Kidney glomerular epithelial cell (primary cell): ENCODE measurements at places on chromosomes 12 and 14.

DNA sequence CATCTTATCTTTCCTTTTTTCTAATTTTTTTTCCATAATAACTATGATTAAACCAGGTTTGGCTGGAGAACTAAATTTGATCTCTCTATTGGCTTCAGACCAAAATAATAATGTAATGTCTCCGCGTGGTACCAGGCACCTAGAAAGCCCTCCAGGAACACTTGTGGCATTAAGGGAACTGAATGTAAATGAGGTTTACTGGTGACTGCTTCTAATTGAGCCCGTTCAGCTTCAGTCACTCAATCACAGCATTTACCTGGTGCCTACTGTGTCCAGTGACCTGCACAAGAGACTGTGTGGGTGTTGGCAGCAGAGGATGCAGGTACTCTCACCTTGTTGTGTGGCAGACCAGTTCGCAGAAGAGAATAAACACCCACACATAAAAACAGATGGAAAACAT lies 302.5 kb downstream of the DPF3 start:
- DNase-seq = no peak

DNA sequence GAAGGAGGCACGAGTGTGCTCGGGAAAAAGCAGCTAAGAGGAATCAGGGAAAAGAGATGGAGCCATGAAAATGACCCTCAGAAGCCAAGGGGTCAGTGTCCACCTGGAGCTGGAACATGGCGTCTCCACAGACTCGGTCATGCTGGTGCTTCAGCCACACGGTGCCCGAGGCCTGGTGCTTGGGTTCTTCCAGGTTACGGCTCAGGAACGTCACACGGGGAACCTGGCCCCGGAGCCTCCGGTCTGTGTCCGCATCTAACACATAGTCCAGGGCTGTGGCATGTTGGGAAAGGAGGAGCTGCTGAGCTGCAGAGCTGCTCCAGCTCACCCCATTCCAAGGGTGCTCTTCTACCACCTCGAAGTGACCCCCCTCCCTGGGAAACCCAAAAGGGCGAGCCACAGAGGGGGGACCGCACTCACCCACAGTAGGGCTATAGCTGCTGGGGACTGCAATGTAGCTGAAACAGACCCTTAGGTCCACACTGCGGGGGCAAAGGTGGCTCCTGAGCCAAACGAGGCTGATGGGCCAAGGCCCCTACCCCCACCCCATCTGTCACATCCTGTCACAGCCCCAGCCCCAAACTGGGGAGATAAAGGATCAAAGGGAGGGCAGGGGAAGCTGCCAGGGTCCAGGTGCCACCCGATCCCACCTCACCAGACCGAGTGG lies 10.8 kb downstream of the ITGA7 start:
- DNase-seq = no peak

GRCh38 chr12:11785712-11786111 lies 136.2 kb downstream of the ETV6 start:
- DNase-seq = no peak

DNA sequence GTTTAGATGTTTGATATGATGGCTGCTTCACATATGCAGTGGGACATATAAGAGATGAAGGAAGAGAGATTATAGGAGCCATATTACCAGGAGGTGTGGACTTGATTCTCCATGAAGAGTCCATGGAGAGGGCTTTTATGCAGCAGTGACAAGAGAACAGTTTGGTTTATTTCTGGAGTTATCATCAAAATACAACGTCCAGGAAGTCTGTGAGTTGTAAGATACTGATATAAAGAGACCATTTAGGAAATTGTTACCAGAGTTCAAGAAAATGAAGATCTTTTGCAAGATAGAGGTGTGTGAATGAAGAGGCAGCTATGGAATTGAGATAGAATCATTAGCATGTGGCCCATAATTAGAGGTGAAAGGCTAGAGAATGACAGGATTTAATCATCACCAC lies 431.7 kb downstream of the NPAS3 start:
- DNase-seq = no peak

DNA sequence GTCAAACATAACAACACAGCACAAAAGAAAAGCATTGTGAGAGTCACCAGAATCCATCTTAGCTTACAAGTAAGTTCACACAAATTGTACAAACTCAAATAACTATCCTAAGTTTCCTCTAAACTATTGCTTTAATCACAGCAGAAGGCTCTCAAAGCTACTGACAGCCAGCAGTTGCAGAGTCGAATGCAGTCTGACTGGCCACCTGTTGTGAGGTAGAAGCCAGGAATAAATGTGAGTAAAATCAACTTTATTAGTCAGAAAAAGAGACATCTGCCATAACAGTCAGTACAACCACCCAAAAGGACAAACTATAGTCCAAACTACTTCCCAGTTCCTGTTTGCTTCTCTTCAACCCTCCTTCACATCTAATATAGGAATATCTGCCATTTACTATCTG lies 231.7 kb upstream of the USP15 start:
- DNase-seq = no peak

DNA sequence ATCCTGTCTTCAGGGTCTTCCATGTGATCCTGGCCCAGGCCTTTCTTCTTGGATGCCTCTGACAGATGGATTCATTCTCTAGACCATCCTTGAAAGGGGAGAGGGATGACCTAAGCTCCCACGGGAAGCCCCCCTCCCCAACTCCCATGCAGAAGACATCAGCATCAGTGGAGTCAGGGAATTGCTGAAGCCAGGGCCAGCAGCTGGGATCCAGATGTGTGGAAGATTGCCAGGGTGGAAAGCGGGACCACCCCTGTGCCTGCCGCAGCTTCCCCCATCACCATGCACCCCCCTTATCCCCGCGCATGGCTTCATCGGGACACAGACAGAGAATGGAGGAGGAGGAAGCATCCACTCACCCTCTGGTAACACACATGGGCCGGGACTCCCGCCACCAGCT lies 183.6 kb upstream of the PRMT8 start:
- no peak for DNase-seq

DNA sequence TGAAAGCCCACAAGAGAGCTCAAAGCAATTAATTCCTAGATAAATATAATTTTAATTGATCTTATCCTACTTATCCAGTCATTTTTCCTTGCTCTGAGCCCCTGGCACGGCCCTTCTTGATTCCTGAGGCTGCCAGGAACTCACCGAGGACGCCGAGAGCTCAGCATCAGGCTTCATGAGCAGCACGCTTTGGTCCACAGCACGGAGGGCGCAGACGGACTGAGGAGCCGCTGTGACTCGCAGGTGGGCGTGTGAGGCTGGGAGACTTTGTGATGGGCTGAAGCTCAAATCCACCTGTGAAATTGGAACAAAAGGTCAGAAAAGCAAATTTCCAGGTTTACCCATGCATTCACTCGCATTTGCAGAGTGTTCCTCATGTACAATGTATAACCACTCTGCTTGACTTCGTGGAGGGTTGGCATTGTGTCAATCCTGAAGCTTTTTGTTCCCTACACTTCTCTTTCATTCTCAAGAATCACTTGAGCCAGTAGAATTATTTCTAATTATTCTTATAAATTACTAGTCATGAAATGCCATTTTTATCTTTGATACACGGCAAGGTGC lies 17.2 kb downstream of the A2M start:
- no peak for DNase-seq

GRCh38 chr12:107736914-107737313 lies 24.0 kb downstream of the PRDM4 start:
- no peak for DNase-seq

- no peak for DNase-seq
Observed at GRCh38 chr12:47378222-47378582, 298.4 kb upstream of the AMIGO2 start.

DNA sequence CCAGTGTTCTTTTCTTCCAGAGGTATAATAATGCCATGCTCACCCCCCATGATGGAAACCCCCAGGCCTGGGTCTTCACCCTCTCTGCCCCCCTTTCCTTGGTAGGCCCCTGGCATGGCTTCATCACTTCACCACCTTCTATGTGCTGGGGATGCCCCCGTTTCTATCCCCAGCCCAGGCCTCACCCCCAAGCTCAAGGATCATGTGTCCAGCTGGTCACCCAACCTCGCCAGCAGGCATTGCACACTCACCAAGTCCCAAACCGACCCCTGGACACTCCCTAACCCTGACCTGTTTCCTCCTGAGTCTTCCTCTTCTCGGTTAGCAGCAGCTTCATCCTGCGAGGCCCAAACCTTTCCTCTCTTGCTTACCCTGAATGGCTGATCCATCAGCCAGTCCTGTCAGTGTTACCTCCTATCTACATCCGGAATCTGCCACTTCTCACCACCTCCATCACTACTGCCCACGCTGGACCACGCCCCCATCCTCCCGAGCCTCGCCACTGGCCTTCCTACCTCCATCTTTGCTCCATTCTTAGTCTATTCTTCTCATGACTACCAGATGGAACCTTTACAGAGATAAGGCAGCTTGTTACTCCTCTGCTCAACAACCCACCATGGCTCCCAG lies 69.0 kb downstream of the MVK start:
- no peak for DNase-seq

DNA sequence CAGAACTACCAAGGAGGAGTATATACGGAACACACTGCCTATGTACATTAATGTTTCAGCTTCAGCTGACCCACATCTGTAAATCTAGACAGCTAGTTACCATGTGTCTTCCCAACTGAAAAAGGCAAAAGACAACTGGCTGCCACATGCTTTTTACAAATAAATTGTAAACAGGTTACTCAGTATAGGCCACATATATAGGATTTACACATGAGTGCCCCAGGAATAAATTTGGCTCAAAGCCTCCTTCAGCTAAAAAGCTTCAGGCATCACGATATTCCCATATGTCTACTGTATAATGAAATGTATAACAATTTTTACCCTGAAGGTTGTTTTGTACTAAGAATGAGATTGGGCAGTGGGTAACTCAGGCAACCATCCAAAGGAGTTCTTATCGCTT lies 175.9 kb upstream of the BMP4 start:
- DNase-seq = no peak

- DNase-seq = no peak
Observed at GRCh38 chr14:91207008-91207407, 37.5 kb downstream of the GPR68 start.

DNA sequence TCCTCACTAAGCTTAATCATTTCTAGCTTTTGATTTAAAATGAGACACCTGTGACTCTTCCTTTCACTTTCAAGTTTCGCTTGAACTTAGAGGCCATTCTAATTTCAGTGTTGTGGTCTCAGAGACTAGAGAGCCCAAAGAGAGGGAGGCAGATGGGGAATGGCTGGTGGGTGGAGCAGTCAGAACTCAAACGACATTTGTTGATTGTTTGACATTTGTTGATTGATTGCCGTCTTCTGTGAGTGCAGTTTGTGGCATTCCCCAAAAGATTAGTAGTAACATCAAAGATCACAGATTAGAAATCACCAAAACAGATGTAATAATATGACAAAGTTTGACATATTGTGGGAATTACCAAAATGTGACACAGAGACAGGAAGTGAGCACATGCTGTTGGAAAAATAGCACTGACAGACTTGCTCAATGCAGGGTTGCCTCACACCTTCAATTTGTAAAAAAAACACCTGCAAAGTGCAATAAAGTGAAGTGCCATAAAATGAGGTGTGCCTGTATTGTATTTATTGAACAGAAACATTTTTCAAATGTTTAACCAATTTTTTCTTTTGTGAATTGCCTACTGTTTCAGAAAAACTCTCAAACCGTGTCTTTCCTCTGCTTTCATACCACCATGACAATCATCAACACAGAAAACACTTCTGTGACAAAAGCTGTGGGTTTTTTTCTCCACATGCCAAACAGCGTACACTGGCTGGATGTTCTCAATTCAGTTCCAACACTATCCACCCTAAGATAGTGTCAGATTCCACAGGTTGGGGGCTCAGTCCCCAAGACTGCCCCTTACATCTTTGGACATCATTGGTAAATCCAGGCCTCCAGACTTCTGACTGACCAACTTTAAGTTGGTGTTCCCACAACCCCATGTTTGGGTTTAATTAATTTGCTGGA lies 376.3 kb upstream of the RGS6 start:
- peak; percentile 8 for DNase-seq

- peak; percentile 57 for DNase-seq
Observed at GRCh38 chr12:124545508-124546418, 21.6 kb downstream of the NCOR2 start.

DNA sequence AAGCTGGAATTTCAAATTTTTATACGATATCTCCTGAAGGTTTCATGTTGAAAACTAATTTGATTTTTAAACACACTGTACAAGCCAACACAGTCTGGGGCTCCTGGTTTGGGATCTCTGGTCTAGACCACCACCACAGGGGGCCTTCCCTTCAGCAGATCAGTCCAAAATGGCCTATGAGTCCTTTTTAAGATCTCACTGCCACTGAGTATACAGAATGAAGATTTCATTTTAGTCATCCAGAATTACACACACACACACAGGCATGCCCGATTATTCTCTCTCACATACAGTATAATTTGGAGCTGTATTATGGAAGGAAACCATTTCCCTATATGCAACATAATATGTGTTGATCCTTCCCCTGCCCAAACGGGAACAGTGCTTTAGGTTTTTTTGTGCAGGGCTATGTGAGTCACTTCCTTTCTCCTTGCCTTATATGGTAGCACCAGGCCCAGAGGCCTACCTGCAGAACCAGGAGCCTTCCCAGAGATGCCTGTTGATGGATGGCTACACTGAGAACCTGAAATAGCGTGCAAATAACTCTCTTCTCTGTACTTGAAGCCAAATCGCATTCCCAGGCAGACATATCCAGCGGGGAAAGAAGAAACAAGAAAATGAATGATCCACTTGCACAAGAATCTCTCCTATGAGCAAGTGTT lies 28.1 kb upstream of the WNK1 start:
- no peak for DNase-seq

DNA sequence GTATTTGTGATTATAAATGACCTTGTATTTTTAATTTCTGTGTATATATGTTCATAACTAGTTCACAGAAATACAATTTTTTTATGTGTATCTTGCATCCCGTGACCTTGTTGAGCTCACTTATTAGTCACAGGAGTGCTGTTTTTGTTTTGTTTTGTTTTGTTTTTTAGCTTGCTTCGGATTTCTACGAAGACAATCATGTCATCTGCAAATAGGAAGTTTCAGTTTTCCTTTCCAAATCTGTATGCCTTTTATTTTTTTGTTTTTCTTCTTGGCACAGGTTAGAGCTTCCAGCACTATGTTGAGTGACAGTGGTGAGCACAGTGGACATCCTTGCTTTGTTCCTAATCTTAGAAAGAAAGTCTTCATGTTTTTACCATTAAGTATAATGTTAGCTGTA lies 229.2 kb upstream of the GARIN6 start:
- no peak for DNase-seq

- DNase-seq = no peak
Observed at GRCh38 chr14:66085665-66086064, 400.5 kb upstream of the CCDC196 start.

- peak; percentile 47 for DNase-seq
Observed at GRCh38 chr14:34873589-34874385, 1.4 kb downstream of the BAZ1A start.

- DNase-seq = no peak
Observed at GRCh38 chr14:105334383-105335230, 20.1 kb downstream of the PACS2 start.

- no peak for DNase-seq
Observed at GRCh38 chr12:44088647-44089046, 252.8 kb downstream of the TMEM117 start.
